ENCODE measurements at places on chromosomes 7 and 10. TPM values are rescaled to one million over a fixed set of nuclear protein-coding genes. Genes with fewer than 3 reads are reported as not detected.

DNA sequence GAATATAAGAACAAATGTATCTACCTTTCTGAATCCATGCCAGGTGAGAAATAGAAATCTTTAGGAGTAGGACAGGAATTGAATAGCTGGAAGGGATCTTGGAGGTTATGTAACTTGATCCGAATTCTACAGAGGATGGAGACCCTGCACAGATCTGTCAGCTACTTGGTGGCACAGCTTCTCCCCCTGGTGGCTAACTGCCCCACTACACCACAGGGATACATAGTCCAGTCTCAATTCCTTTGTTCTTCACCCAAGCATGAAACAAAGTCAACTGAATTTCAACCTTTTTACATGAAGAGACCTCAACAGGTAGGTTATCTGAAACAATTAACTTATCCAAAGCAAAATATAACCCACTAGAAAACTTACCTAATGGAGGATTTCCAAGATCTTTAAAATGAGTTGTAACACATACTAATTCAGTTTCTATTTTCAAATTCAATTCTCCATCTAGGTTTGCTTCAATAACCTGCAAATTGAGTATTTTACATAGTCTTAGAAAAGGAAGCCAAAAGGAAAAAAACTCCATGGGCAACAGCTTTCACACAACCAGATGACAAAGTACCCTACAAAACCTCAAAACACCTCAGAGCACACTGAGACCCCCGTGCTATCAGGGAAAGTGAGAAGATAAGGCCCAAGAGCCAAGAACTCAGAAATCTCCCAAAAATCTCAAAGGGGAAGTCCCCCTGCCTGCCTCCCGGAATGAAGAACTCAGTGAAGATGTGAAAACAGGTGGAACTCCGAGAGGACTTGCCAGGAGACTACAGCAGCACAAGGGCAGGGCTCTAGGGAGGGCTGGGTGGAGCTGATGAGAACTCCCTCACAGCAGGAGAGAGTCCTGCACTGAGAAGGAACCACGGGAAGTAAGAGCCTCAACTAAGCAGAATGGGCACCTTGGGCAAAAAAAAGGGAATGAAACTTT lies 10.3 kb downstream of the HUS1 start:
- peak; percentile 68 for DNase-seq

GRCh38 chr7:128206747-128207500 lies 34.2 kb upstream of the LEP start:
- no peak for DNase-seq

DNA sequence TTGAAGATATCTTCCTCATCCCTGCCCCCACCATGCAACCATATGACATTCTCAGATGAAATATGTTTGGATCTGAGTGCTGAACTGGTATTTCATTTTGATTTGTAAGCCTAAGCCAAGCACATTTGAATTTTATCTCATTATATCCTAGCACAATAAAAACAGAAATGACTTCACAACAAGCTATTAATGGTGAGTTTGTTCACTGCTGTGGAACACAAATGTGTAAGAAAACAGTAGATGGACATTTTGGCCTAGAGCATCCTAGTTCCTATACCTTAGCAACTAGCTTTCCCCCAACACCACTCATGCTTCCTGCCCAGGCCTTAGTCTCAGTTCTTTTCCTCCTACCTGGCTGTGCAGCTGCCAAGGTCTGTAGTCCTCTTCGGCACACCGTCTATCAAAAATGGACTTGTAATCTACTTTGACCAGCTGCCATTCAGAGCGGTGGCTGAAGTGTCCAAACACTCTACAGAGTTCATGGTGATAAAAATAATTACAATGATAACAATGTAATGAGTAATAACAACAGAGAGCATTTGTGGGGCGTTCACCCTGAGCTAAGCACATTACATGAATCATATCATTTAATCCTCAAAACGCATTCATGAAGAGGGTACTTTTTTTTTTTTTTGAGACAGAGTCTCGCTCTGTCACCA lies 491.9 kb downstream of the SORCS1 start:
- DNase-seq, result no peak

- DNase-seq, result no peak
Observed at GRCh38 chr10:22986771-22987542, 59.1 kb downstream of the ARMC3 start.

DNA sequence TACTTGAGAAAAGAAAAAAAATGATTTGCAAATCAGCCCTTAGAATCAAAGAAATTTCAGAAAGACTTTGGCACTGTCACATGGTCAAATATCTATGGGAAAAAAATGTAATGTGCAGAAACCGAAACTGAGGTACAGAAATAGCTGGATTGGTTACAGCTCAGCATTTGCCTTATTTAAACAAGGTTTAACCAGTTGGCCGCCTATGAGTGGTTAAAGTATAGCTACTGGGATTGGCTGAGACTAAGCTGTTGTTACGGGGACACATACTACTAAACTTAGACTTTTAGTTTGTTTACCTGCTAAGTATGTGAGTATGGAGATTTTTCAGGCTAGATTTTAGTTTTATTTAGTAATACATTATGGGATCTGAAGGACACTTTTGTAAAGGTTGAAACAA lies 38.6 kb downstream of the SFTPD start:
- DNase-seq, result no peak

DNA sequence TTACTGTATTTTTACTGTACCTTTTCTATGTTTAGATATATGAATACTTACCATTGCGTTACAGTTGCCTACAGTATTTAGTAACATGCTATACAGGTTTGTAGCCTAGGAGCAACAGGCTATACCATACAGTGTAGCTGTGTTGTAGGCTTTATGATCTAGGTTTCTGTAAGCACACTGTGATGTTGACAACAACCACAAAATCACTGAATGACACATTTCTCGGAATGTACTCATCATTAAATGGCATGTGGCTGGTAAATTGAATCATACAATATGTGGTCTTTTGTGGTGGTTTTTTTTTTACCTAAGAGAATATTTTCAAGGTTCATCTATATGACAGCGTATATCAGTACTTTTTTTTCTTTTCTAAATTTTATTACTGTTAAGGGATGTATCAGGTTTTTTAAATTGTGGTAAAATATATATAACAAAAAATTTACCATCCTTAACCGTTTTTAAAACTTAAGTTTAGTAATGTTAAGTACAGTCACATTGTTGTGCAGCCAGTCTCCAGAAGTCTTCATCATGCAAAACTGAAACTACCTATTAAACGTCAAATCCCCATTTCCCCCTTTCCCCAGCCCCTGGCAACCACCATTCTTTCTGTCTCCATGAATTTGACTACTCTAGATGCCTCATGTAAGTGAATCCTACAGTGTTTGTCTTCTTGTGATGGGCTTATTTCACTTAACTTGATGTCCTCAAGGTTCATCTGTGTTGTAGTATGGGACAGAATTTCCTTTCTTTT lies 21.5 kb downstream of the BTAF1 start:
- no peak for DNase-seq

DNA sequence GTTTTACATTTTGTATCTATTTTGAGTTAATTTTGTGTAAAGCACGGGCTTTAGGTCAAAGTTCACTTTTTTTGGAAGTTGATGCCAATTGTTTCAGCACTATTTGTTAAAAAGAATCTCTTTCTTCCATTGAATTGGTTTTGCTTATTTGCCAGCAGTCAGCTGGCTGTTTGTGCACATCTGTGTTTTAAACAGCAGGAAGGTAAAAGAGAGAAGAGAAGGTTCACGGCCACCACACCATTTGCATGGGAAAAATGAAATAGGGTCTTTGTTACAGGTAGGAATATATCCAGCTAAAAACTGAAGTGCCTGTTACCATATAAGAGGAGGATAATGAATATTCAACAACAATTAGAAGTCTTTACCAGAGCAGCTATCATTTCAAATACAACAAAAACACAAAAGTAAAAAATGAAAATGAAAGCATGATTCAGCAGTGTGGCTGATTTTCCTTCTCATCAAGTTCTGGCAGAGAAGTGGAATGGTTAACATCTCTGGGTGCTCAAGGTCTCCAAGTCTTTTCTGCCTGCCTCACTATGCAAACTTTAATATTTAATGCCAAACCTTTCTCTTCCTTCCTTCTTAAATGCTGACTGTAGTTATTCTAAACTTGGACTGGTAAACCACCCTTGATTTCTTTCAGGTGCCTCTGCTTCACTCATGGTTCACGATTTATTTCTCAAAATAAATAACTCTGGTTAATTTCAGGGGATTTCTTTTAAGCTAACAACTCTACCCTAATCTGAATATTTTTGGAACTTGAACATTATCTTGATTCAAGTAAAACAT lies 841.5 kb downstream of the GRM8 start:
- no peak for DNase-seq

GRCh38 chr10:76632767-76633051 lies 1004.9 kb downstream of the KCNMA1 start:
- DNase-seq, result no peak

DNA sequence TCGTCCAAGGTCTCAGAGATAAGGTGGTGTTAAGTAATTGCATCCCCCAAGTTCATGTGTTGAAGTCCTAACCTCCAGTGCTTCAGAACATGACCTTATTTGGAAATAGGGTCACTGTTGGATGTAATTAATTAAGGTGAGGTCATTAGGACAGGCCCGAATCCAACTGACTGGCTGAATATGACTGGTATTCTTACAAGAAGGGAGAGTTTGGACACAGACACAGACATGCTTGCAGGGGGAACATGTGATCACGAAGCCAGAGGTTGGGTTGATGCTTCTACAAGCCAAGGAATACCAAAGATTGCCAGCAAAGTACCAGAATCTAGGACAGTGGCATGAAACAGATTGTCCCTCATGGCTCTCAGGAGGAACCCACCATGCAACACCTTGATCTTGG lies 173.5 kb upstream of the LYZL2 start:
- no peak for DNase-seq

DNA sequence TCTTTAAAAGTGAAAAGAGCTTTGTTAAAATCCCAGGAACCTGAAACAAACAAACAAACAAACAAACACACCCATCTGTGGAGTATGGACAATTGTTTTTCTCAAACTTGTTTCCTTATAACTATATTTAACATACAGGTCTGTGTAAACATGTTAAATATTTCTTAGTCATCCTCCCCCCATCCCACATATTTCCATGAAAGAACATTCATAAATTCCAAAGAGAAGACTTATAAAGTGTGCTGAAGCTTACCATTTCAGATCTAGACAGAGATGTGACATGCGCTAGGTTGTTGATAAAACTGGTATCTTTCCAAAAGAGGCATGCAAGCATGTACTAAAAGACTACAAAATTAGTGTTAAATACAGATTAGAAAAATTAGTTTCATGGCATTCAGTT lies 6.5 kb downstream of the FKBP14 start:
- DNase-seq, result no peak

DNA sequence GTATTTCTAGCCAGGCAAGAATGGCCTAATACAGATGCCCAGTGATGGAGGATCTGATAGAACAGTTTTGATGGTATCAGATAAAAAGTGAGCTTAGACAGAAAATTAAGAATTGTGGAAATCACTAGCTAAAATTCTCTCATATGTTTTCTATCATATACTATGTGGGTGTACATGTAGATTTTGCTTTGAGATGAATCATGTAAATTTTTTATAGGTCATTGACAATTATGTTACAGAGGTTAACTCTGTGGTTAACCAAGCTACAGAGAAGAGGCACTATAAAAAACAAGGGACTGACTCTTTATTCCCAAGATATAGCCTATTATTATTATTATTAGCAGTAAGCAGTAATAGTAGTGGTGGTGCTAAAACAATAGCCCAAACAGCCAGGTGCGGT lies 156.5 kb downstream of the ITGA8 start:
- no peak for DNase-seq

- no peak for DNase-seq
Observed at GRCh38 chr7:3057066-3057420, 13.4 kb upstream of the CARD11 start.

- DNase-seq, result no peak
Observed at GRCh38 chr7:101865031-101865430, 47.6 kb downstream of the CUX1 start.

DNA sequence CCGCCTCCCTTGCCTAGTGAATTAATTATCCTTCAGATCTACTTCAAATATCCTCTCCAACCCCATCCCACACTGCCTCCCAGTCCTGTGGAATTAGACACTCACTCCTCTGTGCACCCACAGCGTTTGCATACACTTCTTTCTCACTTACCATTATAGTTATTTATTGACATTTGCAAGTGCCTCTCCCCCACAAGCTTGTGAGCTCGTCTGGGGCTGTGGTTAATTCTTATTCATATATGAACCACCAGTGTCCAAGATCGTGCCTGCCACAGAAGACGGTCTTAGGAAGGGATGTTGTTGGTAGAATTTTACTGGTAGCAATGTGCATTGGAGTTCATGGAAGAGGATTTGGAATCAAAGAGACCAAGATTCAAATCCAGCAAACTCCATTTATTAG lies 68.1 kb upstream of the AOAH start:
- DNase-seq, result no peak

DNA sequence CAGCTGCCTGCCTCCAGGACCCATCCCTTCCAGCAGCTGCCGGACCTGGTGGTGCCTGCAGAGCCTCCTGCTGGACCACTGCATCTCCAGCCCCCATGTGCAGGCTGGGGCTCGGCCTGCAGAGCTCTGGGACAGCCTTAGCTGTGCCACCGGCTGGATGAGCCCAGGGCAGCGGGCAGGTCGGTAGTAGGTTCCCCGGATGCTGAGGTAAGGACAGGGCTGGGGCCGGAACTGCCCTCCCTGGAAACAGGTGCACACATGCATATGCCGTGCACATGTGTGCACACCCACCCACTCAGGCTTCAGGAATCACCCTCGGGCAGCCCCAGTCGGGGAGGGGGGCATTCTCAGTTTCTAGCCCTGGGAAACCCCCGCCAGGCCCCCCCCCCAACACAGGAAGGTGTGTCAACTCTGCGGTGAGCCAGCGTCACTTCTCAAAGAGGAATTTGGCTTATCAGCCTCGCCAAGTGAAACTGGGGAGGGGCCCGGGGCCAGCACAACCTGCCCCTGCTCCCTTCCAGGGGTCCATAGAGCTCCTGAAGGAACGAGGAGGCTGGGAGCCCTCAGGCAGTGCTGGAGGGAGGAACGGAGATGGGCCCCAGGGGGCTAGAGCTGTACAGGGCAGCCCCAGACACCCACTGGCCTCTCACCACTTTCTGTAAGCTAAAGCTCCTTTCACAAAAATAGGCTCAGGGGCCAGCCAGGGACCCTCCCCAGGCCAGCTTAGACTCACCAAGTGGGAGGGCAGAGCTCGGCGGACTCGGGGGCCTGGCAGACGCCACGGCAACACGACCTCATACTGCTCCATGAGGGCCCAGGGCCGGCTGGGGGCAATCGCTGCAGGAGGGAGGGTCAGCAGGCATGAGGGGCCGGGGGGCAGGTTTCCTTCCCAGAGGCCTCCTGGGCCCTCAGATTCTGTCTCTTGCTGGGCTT lies 1.7 kb downstream of the ADAM8 start:
- DNase-seq, result no peak

Gene CFAP58
- total RNA-seq, result 3.8 TPM

DNA sequence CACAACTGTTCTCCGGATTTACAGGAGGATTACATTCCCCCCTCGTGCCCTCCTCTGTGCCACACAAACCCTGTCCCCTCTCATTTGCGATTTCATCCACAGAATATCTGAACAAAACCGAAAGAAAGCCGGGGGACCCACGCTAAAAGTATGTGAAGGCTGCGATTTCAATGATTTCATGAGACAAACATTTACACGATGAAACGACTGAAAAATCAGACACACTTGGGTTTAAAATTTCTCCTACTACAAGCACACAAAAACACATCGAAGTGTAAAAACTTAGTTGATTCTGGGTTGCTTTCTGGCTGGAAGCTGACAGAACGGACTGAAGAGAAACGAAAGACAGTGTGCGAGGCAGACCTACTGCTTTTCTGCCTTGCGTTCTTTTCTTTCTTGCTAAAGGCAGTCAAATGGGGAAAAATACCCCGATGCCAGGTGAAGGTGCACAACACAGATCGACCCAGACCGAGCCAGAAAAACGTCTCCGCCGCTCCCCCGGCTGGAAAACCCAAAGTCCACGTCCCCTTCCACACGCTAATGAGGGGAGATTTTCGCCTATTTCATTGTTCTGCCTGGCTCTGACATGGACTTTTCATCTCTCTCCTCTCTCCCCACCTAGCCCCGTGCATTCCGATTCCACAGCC lies 1.2 kb downstream of the HIPK2 start:
- no peak for DNase-seq
